ENCODE measurements at places on chromosomes 2 and 18.

- DNase-seq, result no peak
Observed at GRCh38 chr2:219469186-219469724, 29.4 kb upstream of the GMPPA start.

- DNase-seq, result no peak
Observed at GRCh38 chr18:59376351-59376935, 17.4 kb upstream of the LMAN1 start.

GRCh38 chr2:240605867-240606743 is 19.2 kb upstream of the GPR35 start:
- DNase-seq, result no peak

GRCh38 chr18:24630346-24630880 is 170.0 kb downstream of the HRH4 start:
- DNase-seq, result no peak

DNA sequence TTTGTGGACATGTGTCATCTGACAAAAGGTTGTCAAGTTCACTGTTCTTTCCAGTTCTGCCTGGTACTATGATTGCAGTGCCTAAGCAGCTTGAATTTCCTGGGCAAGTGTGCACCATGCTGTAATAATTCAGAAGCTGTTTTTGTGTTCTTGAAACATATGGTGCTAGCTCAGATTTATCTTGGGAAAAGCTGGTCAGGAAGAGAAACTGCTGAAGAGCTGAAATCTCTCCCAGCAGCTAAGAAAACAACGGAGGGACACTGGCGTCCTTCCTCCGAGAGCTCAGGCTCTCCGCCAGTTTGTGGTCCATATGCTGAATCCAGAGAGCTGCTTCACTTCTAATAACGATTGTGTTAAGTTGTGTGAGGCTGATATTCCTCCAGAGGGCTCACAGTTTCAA is 642.0 kb downstream of the DPP10 start:
- DNase-seq, result no peak

GRCh38 chr18:3605486-3605952 is 155.5 kb downstream of the TGIF1 start:
- no peak for DNase-seq

Data from stimulated activated CD4-positive, alpha-beta T cell treated with anti-CD3 and anti-CD28 coated beads, Interleukin-2, amount 100 ng/mL, for 4 hours (primary cell).